ENCODE measurements at places on chromosomes 2 and 18. TPM values are rescaled to one million over a fixed set of nuclear protein-coding genes. Genes with fewer than 3 reads are reported as not detected.

DNA sequence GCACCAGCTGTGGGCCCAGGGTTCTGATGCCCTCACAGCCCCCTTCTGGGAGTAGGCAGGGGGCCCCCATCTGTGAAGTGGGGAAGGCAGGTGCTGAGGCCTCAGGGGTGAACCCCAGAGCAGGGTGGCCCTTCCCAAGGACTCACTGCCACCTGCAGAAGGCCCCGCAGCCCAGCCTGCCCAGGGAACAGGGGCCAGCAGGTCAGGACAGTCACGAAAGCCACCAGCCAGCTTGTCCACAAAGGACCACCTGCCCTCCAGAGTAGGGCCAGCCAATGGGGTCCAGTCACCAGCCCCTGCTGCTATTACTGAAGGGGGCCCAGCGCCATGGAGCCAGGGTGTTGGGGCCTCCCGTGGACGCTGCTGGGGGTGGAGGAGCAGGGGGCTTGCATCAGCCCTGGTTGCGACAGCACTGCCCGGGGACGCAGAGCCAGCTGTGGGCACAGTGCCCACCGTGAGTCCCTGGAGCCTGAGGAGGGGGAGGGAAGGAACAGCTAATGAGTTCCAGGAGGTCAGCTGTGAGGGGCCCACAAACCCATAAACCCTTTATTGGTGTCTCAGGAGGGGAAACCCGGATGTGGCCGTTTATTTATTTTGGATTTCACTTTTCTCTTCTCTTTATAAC lies 11.5 kb upstream of the SNED1 start:
- peak; percentile 58 for DNase-seq

DNA sequence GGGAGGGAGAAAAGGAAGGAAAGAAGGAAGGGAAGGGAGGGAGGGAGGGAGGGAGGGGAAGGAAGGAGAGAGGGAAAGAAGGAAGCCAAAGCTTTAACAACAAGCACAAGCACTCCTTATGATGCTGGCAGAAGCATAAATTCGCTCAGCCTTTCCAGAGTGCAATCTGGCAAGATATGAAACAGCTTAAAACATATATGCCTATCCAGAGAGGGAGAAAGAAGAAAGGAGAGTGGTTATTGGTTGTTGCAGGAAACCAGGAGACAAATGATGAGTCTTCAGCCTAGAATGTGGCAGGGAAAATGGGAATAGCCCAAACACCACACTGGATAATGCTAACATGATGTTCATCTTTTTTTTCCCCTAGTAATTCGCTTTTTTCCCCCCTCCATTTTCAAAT lies 64.0 kb downstream of the STPG4 start:
- DNase-seq: peak; percentile 37

The ING5 gene
- total RNA-seq: 45.2 TPM

- no peak for DNase-seq
Observed at GRCh38 chr2:219636941-219637841, 9.8 kb downstream of the SLC4A3 start.

- DNase-seq: no peak
Observed at GRCh38 chr2:211845338-211846035, 693.1 kb downstream of the ERBB4 start.

- peak; percentile 75 for DNase-seq
Observed at GRCh38 chr18:3453540-3454364, 3.8 kb downstream of the TGIF1 start.

- no peak for DNase-seq
Observed at GRCh38 chr2:42438685-42439084, 55.1 kb downstream of the KCNG3 start.

- no peak for DNase-seq
Observed at GRCh38 chr2:159179696-159180095, 106.8 kb downstream of the WDSUB1 start.

DNA sequence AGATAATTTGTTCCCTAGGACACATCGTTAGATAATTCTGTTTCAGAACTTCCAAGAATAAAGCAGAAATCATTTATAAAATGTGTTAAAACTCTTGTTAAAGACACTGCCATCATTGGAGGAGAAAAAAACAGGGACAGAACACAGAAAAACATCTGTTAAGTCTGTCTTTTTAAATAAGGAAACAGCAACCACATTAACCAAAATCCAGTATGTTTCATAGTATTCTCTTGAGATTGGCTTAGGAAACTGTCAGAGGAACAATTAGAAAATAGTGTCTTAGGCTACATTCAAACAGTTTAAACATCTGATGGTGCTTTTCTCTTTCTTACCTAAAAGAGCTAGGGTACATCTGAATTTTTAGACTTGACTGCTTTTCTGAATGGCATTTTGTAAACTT lies 81.6 kb downstream of the PMS1 start:
- no peak for DNase-seq

The NEU2 gene
- not detected for total RNA-seq

The NT5DC4 gene
- not detected for total RNA-seq

GRCh38 chr2:101511381-101511780 lies 36.5 kb upstream of the RFX8 start:
- DNase-seq: no peak

The NOP58 gene
- total RNA-seq: 143 TPM

The LPIN1 gene
- total RNA-seq: 139 TPM

The TTN gene
- total RNA-seq: under 0.01 TPM

DNA sequence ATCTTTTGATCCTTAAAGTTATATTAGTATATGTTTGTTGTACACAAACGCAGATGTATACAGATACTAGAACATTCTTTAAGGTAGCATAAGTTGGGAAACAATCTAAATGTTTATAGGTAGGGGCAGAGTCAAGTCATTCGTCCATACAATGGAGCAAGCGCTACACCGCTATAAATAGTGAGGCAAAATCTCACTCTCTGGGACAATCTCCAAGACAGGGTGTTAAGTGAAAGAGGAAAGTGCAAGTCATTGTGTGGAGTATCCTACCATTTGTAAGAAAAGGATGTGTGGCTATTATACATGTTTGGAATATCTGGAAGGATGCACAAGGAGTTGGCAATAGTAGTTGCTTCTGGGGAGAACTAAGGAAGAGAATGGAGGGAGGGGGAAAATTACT lies 16.2 kb upstream of the FHL2 start:
- DNase-seq: no peak

DNA sequence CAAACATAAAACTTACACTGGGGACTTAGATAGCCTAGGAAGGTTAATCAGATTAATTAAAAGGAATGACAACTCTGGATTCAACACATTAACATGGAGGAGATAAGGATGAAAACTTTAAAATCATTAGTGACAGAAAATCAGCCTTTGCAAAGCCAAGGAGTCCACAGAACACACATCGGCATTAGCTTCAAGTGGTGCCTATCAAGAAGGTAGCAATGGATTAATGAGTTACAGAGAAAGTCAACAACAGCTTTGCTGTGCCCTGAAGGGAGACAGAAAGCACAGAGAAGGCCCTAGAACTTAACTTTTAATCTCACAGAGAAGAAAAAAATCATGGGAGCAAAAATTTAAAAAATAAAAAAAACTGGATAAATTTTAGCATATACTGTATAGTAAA lies 88.6 kb downstream of the KCNH7 start:
- no peak for DNase-seq
